Stimulated activated CD4-positive, alpha-beta T cell treated with anti-CD3 and anti-CD28 coated beads, Interleukin-15, amount 100 ng/mL, for 1 hour (primary cell): ENCODE measurements at places on chromosomes 4 and X.

- DNase-seq = no peak
Measured at GRCh38 chrX:3346501-3347259, at the start of gene MXRA5. Gene MXRA5, minus strand, starts transcription at chrX:3346652. Its CDS starts 2,819 bp downstream, at chrX:3343833.

GRCh38 chr4:75287738-75288517 lies 226.3 kb downstream of the RCHY1 start:
- DNase-seq = no peak

DNA sequence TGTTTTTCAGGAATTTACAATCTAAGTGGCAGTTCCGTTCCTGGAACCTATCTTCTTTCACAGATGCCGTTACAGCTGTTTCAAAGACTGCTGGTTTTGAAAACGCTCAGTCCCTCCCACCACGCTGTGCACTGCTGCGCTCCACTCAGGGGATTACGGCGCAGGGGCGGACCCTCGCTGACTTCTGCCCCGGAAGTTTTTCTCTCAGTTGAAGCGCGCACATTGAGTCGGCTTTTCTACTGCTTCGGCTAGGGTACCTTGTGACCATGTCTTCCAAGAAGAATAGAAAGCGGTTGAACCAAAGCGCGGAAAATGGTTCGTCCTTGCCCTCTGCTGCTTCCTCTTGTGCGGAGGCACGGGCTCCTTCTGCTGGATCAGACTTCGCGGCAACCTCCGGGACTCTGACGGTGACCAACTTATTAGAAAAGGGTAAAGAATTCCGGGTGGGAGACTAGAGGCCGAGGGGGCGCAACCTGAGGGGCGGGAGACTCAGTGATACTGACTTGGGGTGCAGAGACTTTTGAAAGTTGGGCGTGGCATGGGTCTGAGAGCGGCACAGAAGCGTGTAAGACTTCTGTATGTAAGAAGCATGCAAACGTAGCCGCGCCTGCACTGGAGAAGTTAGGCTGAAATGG lies 597 bp upstream of the NUDT6 start:
- peak; percentile 75 for DNase-seq

GRCh38 chr4:2364654-2365053 lies 53.8 kb downstream of the ZFYVE28 start:
- peak; percentile 40 for DNase-seq

DNA sequence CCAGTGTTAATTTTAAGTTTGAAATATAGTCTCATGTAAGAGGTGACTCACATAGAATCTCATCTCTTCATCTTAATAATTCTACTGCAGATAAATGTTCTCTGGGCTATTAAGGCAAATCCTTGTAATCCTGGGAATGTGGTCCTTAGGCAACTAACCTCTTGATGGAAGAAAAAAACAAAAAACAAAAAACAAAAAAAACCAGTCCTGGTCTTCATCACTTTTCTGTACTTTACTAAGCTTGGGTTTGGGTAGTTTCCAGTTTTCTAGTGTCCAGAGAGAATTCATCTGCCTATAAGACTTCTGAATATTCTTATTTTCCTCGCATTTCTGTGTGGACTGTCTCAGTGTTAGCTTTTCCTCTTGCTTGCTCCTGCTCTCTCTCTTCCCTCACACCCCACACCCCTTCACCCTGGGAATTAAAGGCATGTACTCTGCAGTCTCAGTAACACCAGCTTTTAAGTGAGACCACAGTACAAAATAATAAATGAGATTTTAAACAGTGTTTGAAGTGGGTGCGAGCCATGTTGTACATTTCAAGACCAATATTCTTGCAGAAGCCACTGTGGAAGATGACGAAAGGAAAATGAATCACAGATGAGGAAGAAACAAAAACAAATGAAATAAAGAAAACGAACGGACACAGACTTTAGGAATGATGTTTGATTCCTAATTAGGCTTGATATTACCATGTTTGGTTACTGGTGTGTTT lies 51.7 kb downstream of the HAND2 start:
- DNase-seq = no peak

DNA sequence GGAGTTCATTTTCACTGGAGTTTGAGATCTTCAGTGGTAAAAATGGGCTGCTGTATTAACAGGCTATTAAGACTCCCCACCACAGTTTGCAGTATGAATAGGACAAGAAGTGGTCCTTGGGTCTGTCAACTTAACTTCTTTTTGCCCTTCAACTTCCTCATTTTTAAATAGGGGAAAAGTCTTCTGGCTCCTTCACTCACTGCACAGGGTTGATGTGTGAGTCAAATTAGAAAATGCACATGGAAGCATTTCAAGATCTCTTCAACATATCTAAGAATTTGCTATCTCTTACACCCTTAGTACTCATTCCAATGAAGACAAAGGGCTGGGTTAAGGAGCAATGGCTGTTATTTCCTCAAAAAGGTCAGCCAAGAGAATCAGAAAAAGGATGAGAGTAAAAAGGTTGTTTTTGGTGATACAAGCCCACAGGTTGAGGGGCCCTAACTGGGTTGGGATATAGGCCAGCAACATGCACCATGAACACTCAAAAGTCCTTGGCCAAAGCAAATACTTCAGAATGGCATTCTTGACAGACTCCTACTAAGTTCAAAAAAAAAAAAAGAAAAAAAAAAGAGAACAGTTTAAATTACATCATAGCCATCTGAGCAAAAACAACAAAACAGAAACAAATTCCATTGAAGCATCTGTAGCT lies 13.4 kb downstream of the PDE5A start:
- DNase-seq = no peak

GRCh38 chrX:137549851-137550664 lies 15.9 kb upstream of the ZIC3 start:
- no peak for DNase-seq

GRCh38 chr4:140281828-140282552 lies 91.5 kb upstream of the SCOC start:
- no peak for DNase-seq

DNA sequence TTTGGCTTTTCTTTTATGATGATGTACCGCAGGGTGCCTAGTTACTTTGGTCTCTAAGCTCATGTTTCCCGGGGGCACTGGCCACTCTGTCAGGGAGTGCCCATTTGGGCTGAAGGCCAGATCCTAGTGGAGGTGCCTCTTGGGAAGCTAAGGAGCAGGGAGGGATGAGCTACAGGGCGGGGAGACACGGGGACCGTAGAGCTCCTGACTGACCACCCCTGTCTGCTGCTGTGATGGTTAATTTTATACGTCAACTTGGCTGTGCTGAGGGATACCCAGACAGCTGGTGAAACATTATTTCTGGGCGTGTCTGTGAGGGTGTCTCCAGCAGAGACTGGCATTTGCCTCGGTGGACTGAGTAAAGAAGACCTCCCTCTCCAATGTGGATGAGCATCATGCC lies 24.9 kb upstream of the CLDN24 start:
- no peak for DNase-seq

DNA sequence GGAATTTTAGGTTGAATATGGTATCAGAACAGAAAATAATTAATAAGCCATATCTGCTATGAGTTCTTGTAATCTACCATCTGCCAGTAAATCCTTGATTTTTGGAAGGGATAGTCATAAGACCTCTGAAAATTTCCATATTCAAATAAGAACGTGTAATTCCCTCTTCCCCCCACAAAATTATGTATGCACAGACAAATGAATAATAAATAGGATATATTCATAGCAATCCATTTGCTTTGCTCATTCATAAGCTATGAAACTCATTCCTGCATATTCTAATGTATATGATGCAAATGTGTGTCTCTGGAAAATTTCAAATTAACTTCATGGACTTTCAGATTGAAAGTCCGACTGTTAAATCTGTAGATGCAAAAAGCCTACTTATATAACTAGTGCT lies 833.1 kb upstream of the GRID2 start:
- DNase-seq = no peak

DNA sequence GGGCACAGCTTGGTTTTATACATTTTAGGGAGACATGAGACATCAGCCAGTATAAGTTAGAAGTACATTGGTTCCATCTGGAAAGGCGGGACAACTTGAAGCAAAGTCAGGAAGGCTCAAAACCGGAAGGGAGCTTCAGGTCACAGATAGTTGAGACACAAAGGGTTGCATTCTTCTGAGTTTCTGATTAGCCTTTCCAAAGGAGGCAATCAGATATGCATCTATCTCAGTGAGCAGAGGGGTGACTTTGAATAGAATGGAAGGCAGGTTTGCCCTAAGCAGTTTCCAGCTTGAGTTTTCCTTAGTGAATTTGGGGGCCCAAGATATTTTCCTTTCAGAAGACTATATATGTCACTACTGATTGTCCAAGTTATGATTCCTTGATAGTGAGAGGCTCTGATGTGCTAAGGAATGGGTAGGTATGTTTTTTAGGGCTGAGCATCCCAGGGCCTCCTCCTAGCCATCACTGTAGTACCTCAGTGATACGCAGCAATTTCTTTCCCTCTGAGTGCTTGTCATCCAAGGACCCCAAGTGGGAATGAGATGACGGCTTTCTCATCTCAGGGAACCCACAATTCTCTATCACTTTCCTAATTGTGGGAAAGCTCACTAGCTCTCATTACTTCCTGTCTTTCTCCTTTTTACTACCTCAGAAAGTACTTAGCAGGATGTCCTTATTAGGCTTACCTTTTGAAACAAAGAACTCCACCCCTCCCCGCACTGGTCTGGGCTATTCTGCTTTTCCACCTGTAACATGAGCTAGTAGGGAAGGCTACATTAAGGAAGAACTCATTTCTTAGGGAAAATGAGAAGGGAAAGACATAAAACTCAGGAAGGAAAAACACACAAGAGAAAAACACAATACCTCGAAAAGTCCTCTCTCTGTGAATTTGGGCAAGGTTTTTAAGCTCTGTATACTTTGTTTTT lies 632.7 kb downstream of the RAPGEF2 start:
- no peak for DNase-seq
